Stimulated activated CD8-positive, alpha-beta memory T cell treated with anti-CD3 and anti-CD28 coated beads, Interleukin-4, amount 100 ng/mL, for 4 hours (primary cell): ENCODE measurements at places on chromosomes 13 and 19.

GRCh38 chr19:35206379-35206778 is 22.2 kb downstream of the FAM187B start:
- no peak for DNase-seq

DNA sequence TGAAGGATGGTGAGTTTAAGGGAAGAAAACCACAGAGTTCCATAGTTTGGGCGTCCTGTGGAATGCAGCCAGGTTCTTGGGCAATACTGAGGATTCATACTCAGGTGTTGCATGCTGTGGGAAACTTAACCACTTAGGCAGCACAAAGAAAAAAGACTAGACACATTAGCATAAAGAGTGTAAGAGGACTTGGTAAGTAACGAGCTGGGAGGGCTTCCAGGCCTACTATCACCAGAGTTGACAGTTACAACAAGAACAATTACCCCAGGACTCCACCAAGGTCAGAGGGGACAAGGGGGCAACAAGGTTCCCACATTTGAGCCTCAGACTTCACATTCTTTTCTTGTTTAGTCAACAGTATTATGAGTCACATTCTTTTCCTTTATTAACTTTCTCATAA is 33.2 kb downstream of the KCTD12 start:
- DNase-seq: no peak

DNA sequence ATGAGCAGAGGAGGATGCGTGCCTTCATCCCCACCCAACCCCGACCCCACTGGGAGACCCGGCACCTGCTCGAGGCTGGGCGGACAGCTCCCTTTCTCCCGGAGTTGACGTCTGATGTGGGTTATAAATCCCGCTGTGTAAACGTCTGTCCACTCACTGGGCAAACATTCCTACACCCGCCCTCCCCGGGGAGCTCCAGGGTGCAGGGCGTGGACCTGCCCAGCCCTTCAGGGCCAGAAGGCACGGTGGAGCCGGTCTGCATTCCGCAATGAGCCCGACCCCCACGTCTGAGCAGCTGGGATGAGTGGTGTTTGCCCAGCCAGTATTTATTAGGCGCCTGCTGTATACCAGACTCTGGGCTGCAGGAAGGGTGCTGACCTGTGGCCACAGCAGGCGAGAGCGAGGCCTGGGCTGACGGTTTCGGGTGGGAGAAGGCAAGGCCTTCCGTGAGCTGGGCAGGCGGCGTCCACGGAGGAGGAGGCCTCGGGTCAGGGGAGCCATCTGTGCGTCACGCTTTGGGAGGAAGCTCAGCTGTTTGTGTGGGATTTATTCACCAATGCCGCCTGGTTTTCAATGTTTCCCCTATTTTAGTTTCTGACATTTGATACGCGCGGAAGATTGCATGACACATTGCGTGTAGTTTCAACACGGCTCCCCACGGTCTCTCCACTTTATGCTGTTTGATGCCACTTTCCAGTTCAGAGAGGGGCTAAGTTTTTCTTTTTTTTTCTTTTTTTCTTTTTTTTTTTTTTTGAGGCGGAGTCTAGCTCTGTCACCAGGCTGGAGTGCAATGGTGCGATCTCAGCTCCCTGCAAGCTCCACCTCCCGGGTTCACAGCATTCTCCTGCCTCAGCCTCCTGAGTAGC is 2.0 kb downstream of the MISP start:
- DNase-seq: no peak

GRCh38 chr19:14147797-14148605 is 11.6 kb upstream of the ASF1B start:
- no peak for DNase-seq

GRCh38 chr13:59261928-59262488 is 901.7 kb downstream of the DIAPH3 start:
- no peak for DNase-seq

GRCh38 chr13:19153782-19154450 is 27.7 kb downstream of the TUBA3C start:
- no peak for DNase-seq

GRCh38 chr19:33071887-33072286 is 7.2 kb upstream of the RHPN2 start:
- no peak for DNase-seq

- DNase-seq: no peak
Measured at GRCh38 chr19:1489463-1490310, 463 bp downstream of the PCSK4 start.

DNA sequence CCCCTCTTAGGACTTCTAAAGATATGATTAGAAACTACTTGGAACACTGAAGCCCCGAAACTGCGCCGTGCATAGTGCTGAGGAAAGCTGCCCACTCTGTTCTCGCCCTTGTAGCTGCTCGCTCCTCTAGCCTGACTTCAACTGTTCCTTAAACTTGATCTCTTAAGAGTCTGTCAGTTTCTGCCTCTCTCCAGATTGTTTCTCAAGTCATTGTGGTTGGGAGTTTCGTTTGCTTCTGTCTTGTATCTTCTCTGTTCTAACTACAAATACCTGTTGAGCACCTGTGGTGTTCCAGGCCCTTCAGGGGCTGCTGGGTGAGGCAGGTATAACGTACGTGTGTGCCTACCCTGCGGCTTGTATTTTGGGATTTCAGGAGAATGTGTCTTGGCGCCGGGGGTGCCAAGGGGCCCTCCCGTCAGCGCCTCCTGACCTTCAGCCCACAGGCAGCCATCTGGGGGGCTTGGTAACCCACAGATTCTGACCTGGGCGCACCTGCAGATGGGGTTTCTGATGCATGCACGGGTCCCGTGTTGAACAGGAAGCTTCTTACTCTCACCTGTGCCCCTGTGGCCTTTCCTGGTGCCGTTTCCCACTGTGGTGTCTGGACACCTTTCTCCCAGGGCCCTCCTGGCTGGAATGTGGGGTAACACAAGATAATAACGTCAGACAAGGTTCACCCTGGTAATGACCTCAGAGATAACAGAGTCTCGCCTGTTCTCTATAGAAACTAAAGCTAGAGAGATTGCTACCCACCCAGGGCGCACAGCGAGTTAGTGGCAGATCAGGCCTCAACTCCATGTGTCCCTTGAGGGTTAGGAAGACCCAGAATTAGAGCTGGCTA is 17.2 kb upstream of the DCUN1D2 start:
- DNase-seq: no peak

DNA sequence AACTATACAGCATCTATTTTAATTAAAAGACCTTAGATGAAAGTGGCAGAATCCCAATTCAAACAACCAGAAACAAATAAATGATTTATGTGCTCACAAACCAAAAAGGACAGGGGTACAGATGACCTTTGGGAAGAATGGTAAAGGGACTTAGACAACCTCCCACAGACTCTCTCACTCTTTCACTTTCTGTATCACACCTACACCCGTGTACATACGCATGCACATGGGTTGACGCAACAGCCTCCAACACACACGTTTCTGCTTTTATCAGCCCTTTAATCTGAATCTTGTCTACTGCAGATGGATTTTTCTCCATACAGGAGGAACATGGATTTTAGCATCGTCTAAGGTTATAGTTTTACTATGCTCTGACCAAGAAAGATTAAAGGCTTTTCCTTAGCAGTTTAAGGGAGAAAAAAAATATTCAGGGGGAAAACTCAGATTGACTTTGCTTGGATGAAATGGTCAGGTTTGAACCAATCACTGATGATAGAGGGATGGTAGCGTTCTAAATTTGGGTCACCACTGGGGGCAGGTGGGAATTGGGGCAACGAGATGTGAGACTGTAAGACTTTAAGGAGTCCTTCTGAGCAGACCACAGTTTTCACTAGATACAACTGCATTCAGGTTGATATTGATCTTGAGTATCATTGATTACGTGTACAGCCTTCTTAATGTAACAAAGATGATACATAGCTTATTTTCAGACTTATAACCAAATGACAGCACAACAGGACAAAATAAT is 166.1 kb downstream of the ITGBL1 start:
- DNase-seq: no peak

DNA sequence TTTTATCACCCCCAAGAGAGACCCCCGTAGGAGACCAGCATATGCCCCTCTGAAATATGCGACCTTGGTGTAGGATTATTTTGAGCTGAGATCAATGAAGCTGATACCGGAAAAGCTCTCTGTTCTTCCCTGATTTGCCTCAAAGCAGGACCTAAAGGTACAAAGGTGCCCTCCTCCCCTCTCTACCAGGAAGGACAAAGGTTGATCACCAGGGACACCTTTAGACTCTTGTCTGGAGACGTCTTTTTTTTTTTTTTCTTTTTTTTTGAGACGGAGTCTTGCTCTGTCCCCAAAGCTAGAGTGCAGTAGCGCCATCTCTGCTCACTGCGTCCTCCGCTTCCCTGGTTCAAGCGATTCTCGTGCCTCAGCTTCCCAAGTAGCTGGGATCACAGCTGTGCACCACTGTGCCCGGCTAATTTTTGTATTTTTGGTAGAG is 792 bp upstream of the PEX11G start:
- no peak for DNase-seq

DNA sequence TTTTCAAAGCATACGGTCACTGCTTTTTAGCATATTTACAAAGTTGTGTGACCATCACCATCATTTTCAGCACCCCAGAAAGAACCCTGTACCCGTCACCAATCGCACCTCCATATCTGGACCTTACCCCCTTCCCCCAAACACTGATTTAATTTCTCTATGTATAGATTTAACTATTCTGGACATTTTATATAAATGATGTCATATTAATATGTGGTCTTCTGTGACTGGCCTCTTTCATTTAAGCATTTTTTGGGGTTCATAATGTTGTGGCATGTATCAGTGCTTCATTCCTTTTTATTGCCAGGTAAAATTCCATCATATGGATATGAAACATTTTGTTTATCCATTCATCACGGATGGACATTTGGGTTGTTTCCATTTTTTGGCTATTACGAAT is 74.0 kb downstream of the TBC1D4 start:
- DNase-seq: no peak

GRCh38 chr13:37587236-37587635 is 11.3 kb downstream of the POSTN start:
- no peak for DNase-seq

- no peak for DNase-seq
Measured at GRCh38 chr13:95437561-95437960, 115.0 kb upstream of the CLDN10 start.

DNA sequence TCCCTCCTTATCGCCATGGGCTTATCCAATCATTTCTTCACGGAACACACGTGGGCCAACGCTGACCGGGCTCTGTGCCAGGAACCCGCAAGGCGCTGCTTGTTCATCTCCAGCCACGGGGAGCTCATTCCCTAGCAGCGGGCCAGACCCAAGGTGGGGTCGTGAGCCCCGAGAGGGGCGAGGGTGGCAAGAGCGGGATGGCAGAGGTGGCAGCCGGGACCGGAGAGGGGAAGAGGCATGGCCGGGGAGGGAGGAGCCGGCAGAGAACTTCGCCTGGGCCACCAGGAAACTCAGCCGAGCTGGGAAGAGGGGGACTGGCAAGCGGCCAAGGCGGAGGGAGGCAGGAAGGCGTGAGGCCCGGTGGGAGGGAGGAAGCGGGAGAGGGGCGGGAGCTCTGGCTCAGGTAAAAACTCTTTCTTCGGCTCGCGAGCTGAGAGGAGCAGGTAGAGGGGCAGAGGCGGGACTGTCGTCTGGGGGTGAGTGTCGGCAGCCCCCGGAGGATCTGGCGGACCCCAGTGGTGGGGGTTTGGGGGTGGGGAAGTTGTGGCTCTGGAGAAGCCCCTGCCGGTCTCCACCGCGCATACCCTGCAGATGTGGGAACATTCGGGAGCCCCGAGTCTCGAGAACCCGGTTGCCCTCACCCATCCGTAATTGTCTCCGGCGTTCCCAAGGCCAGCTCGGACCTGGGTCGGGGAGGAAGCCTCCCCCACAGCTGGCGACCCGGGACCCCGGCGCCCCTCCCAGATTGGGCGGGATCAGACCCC is at the start of gene B3GNT3:
Gene B3GNT3, plus strand, starts transcription at position 408 of the 764 bp plus-strand sequence. CDS start 12,670 bp downstream, outside the sequence.
- DNase-seq: no peak

GRCh38 chr19:14113762-14114414 is 3.7 kb downstream of the PRKACA start:
- no peak for DNase-seq

GRCh38 chr19:1264801-1265614 is 4.1 kb upstream of the CIRBP start:
- DNase-seq: no peak

DNA sequence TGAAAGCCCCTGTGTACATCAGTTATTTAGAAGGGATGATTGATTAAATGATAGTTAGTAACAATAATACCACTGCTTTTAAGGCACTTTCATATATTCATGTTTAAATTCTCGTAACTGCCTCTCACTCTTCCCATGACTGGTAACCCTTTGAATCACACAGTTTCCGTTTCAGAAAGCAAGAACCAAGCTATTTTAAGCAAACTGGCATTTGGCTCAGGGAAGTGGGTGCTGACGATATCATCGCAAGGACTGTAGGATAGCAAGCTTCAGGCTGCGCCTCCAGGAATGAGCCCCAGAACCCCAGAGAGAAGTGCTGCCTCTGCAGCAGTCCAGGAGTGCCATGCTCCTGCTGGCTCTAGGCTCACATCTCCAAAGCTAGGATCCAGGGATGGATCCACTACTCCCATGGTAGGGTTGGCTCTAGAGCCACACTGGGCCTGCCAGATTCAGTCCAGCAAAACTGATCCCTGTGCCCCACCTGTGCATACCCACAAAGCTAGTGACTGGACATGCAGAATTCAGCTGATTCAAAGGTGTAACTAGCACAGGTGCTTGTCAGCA is 313.5 kb downstream of the SLC7A1 start:
- DNase-seq: no peak

DNA sequence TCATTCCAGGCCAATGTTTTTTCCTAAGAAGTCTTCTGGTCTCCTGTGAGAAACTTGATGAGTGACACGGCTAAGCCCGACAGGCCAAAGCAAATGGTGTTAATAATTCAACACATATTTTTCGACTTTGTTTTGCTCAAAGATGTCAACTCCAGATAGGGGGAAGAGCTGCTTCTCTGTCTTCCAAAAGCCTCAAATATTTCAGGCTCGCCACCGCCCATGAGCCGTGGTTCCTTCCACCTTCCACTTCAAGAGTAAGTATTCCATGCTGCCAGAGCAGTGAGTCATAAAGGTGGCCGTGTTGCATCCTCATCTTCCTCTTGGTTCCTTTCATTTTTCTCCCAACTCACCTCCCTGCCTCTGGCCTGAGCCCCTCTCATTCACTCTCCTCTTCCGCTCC is 272.6 kb downstream of the EFNB2 start:
- DNase-seq: no peak

DNA sequence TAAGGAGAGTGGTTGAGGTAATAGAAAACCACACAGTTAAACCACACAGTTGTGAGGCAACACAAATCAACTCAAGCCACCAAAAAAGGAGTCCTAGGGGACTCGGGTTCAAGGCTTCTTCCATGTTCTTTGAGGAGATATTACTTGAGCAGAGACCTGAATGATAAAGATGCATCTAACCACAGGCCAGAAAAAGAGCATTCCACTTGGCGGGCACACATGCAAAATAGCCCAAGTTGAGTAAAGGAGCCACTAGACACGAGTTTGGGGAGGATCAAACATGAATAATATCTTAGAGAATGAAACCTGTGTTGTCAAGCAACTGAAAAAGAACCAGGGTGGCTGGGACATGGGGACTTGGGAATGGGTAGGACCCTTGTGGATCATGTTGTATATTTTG is 30.2 kb downstream of the NLRP4 start:
- no peak for DNase-seq

- DNase-seq: no peak
Measured at GRCh38 chr19:29583196-29583999, 22.7 kb upstream of the POP4 start.
